ENCODE measurements at places on chromosomes 12 and 14. TPM values are rescaled to one million over a fixed set of nuclear protein-coding genes. Genes with fewer than 3 reads are reported as not detected.
A peak's percentile ranks its signal among the peaks of the same experiment; 100 is the strongest.

The SLC38A4 gene
- total RNA-seq: 0.91 TPM

The CLEC1B gene
- total RNA-seq: 7.7 TPM

The CTSG gene
- 53.1 TPM for total RNA-seq

The PPP1R1A gene
- not detected for total RNA-seq

The SNRNP35 gene
- total RNA-seq: 27.8 TPM

The ADAM21 gene
- total RNA-seq: not detected

The TMCC3 gene
- total RNA-seq: 28.8 TPM

The KRT75 gene
- total RNA-seq: not detected

The KCNC2 gene
- total RNA-seq: not detected

DNA sequence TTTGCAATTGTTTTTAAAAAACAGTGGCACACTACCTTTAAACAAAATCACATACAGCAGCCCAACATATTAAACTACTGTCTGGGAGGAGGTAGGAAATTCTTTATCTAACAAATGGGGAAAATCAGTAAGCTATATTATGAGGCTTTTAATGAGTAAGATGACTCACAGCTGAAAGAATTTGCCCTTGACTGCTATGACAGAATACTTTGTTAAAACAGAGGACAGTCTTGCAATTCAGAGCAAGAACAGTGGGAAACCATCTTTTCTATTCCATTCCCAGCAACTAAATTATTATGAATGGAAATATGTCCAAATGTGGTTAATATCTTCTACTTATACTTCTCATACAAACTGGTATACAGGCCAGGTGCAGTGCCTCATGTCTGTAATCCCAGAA lies 49.2 kb upstream of the SGPP1 start:
- H3K27ac ChIP-seq: no peak overlapping the region
- H3K36me3 ChIP-seq: no peaks in the 10 kb centered on the region
- peaks cover 4% of the 10 kb centered on the region for H3K4me1 ChIP-seq
- no peak overlapping the region for H3K4me3 ChIP-seq

DNA sequence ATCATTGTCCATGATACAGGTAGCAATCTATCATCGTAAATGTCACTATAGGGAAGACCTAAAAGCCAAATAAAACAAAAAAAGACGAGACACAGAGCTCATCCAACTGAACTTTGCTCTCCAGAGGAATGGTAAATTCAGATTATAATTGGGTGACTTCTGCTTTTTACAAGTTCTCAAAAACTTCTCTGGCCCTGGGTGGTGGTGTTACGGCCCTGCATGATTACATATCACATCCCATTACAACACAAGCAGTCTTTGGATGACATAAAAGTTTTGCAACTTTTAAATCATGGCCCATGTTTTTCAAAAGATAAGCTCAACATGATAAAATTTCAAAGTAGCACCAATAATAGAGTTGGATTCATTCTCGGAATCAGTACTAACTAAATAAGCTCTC lies 299.6 kb downstream of the DIO2 start:
- H3K36me3 ChIP-seq: no peaks in the 10 kb centered on the region
- no peak overlapping the region for H3K4me3 ChIP-seq
- no peak overlapping the region for H3K27ac ChIP-seq
- no peaks in the 10 kb centered on the region for H3K27me3 ChIP-seq

GRCh38 chr12:52004042-52004648 lies 2.6 kb upstream of the TAMALIN start:
- H3K27me3 ChIP-seq: no peaks in the 10 kb centered on the region
- H3K36me3 ChIP-seq: no peaks in the 10 kb centered on the region
- H3K4me3 ChIP-seq: no peak overlapping the region
- peaks cover 36% of the 10 kb centered on the region for H3K4me1 ChIP-seq

DNA sequence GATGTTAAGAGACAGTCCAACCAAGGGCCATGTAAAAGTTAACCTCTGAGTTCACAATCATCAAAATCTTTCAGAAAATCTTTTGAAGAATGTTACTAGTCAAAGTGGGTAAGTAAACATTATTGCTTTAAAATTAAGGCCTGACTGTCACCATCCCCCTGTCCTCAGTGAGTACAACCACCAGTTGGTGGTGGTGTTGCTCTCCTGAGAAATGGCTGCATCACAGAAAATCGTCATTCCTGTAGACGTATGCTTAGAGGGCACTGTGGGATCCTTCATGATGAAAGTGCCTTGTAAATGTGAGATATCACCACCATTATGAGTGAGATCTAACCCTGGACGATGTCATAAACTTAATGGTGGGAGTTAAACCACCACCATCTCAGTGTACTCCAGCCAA lies 451.2 kb downstream of the RPS29 start:
- H3K4me3 ChIP-seq: no peak overlapping the region
- no peaks in the 10 kb centered on the region for H3K4me1 ChIP-seq
- H3K27ac ChIP-seq: no peak overlapping the region
- no peaks in the 10 kb centered on the region for H3K36me3 ChIP-seq

- H3K4me3 ChIP-seq: no peak overlapping the region
- DNase-seq: no peak
- no peak overlapping the region for H3K27ac ChIP-seq
- H3K4me1 ChIP-seq: no peaks in the 10 kb centered on the region
- peaks cover 91% of the 10 kb centered on the region for H3K36me3 ChIP-seq
Measured at GRCh38 chr14:90274019-90274418, 17.7 kb downstream of the PSMC1 start.

GRCh38 chr14:68655021-68655831 lies 137.6 kb downstream of the ZFP36L1 start:
- no peak overlapping the region for H3K4me3 ChIP-seq
- H3K27me3 ChIP-seq: no peaks in the 10 kb centered on the region
- no peaks in the 10 kb centered on the region for H3K36me3 ChIP-seq
- DNase-seq: peak; percentile 58
- H3K4me1 ChIP-seq: peaks cover 29% of the 10 kb centered on the region
- no peak overlapping the region for H3K27ac ChIP-seq

- no peaks in the 10 kb centered on the region for H3K27me3 ChIP-seq
- H3K36me3 ChIP-seq: no peaks in the 10 kb centered on the region
- H3K27ac ChIP-seq: no peak overlapping the region
- no peaks in the 10 kb centered on the region for H3K4me1 ChIP-seq
- H3K4me3 ChIP-seq: no peak overlapping the region
Measured at GRCh38 chr12:8446642-8447547, 8.9 kb upstream of the CLEC6A start.

DNA sequence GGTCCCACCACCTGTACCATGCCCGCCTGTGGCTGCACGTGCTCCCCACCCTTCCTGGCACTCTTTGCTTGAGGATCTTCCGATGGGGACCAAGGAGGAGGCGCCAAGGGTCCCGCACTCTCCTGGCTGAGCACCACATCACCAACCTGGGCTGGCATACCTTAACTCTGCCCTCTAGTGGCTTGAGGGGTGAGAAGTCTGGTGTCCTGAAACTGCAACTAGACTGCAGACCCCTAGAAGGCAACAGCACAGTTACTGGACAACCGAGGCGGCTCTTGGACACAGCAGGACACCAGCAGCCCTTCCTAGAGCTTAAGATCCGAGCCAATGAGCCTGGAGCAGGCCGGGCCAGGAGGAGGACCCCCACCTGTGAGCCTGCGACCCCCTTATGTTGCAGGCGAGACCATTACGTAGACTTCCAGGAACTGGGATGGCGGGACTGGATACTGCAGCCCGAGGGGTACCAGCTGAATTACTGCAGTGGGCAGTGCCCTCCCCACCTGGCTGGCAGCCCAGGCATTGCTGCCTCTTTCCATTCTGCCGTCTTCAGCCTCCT lies 1.1 kb downstream of the INHBE start:
- no peak overlapping the region for H3K27ac ChIP-seq
- peaks cover 6% of the 10 kb centered on the region for H3K27me3 ChIP-seq
- peaks cover 30% of the 10 kb centered on the region for H3K4me1 ChIP-seq
- DNase-seq: peak; percentile 76
- H3K36me3 ChIP-seq: no peaks in the 10 kb centered on the region
- no peak overlapping the region for H3K4me3 ChIP-seq

GRCh38 chr14:102089621-102090343 lies 2.9 kb upstream of the HSP90AA1 start:
- H3K36me3 ChIP-seq: no peaks in the 10 kb centered on the region
- no peak overlapping the region for H3K27ac ChIP-seq
- H3K4me1 ChIP-seq: peaks cover 28% of the 10 kb centered on the region
- H3K27me3 ChIP-seq: no peaks in the 10 kb centered on the region
- peak; percentile 59 for DNase-seq
- no peak overlapping the region for H3K4me3 ChIP-seq

GRCh38 chr12:52341066-52341580 lies 19.9 kb upstream of the KRT83 start:
- H3K4me3 ChIP-seq: no peak overlapping the region
- no peaks in the 10 kb centered on the region for H3K36me3 ChIP-seq
- no peaks in the 10 kb centered on the region for H3K27me3 ChIP-seq
- no peaks in the 10 kb centered on the region for H3K4me1 ChIP-seq
- no peak overlapping the region for H3K27ac ChIP-seq

DNA sequence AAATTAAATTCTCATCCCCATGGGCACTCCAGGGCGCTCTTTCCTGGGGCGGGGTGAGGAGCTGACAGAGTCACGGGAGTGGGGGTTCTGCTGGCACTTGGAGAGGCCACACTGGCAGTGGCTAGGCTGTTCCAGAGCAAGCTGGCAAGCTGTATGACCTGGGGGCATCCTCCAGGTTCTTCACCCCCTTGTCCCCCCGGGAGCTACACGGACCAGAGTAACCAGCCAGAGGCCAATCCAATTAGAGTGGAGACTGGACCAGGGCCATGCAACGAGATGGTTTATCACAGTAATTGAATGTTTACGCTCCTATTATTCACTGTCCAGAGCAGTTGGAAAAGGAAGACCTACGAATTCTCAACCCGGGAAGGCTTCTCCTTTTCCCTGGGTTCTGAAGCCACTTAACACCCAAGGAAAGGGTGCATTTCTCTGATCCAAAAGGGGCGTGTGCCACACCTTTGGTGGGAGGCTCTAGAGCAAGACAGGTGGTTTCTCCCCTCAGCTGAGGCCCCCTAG lies 43.8 kb upstream of the PNMA1 start:
- H3K4me1 ChIP-seq: peaks cover 90% of the 10 kb centered on the region
- H3K27ac ChIP-seq: peak overlapping the region; percentile 96
- no peaks in the 10 kb centered on the region for H3K27me3 ChIP-seq
- H3K36me3 ChIP-seq: no peaks in the 10 kb centered on the region

- H3K4me1 ChIP-seq: peaks cover 85% of the 10 kb centered on the region
- DNase-seq: no peak
- H3K36me3 ChIP-seq: no peaks in the 10 kb centered on the region
- no peak overlapping the region for H3K4me3 ChIP-seq
- no peak overlapping the region for H3K27ac ChIP-seq
Measured at GRCh38 chr12:104502217-104502616, 45.5 kb downstream of the CHST11 start.

DNA sequence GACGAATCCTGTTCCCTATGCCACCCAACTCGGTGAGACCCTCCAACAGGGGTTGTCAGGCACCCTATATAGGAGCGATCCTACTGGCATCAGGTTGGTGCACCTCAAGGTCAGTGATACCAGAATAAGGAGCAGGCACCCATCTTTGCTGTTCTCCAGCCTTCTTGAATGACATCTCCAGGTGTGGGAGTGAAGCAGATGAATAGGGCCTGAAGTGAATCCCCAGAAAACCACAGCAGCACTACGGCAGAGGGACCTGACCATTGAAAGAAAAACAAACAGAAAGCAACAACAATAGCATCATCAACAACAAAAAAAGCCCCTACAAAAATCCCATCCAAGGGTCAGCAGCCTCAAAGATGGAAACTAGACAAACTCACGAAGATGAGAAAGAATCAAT lies 445.2 kb upstream of the ATP2B1 start:
- no peaks in the 10 kb centered on the region for H3K36me3 ChIP-seq
- H3K27ac ChIP-seq: no peak overlapping the region
- H3K4me1 ChIP-seq: no peaks in the 10 kb centered on the region
- no peak overlapping the region for H3K4me3 ChIP-seq

Measured in spleen (tissue), 13 donors.